Testis (tissue), 5 donors: ENCODE measurements at places on chromosomes 5 and 9. TPM values are rescaled to one million over a fixed set of nuclear protein-coding genes. Genes with fewer than 3 reads are reported as not detected.

- no peaks in the 10 kb centered on the region for H3K27me3 ChIP-seq
- no peaks in the 10 kb centered on the region for H3K36me3 ChIP-seq
- H3K4me1 ChIP-seq, result no peaks in the 10 kb centered on the region
- H3K27ac ChIP-seq, result no peak overlapping the region
Observed at GRCh38 chr5:108700930-108701329, 46.8 kb upstream of the FER start.

GRCh38 chr5:429453-430188 lies 13.4 kb upstream of the EXOC3 start:
- H3K27ac ChIP-seq, result no peak overlapping the region
- no peaks in the 10 kb centered on the region for H3K4me1 ChIP-seq
- H3K36me3 ChIP-seq, result no peaks in the 10 kb centered on the region
- peak; percentile 46 for DNase-seq

SGCD gene
- 2.8 TPM for total RNA-seq

GRCh38 chr5:160802592-160802991 lies 49.4 kb downstream of the ATP10B start:
- H3K4me1 ChIP-seq, result no peaks in the 10 kb centered on the region
- no peaks in the 10 kb centered on the region for H3K36me3 ChIP-seq
- no peaks in the 10 kb centered on the region for H3K27me3 ChIP-seq
- H3K4me3 ChIP-seq, result no peak overlapping the region
- DNase-seq, result peak; percentile 25

FGF1 gene
- total RNA-seq, result 4.4 TPM

DNA sequence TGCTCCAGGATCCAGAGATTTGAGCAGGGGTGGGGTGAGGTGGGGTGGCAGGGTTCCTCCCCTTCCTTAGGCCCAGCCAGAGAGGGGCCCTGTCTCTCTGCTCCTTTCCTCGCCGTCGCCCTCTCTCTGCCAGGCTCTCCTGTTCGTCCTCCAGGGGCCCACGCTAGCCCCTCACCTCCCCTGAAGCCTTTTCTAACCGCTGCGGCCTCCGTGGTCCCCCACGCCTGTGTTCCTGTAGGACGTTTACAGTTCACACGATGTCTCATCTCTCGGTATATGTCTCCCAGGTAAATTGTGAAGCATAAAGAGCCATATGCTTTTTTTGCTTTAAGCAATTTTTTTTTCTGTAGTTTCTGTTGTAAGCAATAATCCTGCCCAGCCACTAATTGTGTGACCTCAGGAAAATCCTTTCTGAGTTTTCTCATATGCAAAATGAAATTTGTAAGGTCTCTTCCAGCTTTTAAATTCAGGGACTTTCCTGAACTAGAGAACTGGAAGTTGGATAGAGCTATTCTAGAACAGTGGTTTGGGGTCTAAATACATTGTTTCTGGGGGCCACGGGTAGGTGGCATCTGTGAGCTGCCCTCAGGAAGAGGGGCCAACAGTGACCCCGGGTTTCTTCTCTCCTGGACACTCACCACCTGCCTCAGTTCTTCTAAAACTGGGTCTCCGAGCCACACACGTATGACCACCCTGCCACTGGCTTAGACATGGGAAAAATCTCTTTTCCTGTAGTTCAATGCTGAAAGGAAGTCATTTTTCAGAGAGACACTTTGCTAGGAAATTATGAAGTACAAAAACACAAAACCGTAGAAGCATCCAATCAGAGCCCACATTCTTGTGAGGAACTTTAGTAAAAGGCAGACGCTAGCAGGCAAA lies 50.2 kb upstream of the ZNF366 start:
- peak overlapping the region; percentile 76 for H3K27ac ChIP-seq
- H3K27me3 ChIP-seq, result no peaks in the 10 kb centered on the region
- peak overlapping the region; percentile 57 for H3K4me3 ChIP-seq

DNA sequence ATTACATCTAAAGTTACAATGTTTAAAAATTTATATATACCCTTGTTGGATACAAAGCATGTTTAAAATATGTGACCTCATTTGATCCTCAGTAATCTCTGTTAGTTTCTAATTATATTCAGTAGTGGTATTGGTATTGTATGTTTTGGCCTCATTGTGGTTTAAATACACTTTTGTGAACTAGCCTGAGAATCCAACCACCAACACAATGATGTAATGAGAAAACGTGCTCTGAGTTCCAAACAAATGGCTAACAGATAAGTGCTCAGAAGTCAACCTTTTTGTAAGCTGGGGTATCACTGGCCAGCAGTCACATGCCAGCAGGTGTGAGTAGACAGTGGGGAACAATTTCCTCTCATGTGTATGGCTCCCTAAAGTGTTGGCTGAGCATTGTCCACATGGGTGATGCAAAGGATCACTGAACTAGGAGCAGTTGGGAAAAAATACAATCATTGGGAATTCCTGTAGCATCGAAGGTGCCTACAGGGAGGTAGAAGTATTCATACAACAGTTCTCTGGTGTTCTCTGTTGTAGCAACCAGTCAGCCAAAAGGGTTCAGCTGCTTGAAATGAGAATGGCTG lies 56.1 kb downstream of the DOCK8 start:
- H3K27ac ChIP-seq, result no peak overlapping the region
- no peak overlapping the region for H3K4me3 ChIP-seq
- DNase-seq, result no peak
- H3K4me1 ChIP-seq, result no peaks in the 10 kb centered on the region

GRCh38 chr9:2765250-2765880 lies 48.1 kb downstream of the KCNV2 start:
- H3K27me3 ChIP-seq, result no peaks in the 10 kb centered on the region
- H3K4me3 ChIP-seq, result no peak overlapping the region
- H3K4me1 ChIP-seq, result peaks cover 7% of the 10 kb centered on the region
- no peaks in the 10 kb centered on the region for H3K36me3 ChIP-seq
- no peak for DNase-seq

C9orf153 gene
- 10.2 TPM for total RNA-seq

MLANA gene
- not detected for total RNA-seq

PGM5 gene
- 9.3 TPM for total RNA-seq

OMD gene
- 4.9 TPM for total RNA-seq

PITX1 gene
- 3.0 TPM for total RNA-seq

PCDHB8 gene
- 4.3 TPM for total RNA-seq

- no peak overlapping the region for H3K27ac ChIP-seq
- no peak overlapping the region for H3K4me3 ChIP-seq
- no peak for DNase-seq
- H3K4me1 ChIP-seq, result no peaks in the 10 kb centered on the region
Observed at GRCh38 chr5:14715481-14715880, 51.0 kb downstream of the OTULIN start.

GRCh38 chr5:9194509-9194908 lies 351.4 kb downstream of the SEMA5A start:
- H3K4me3 ChIP-seq, result no peak overlapping the region
- no peaks in the 10 kb centered on the region for H3K36me3 ChIP-seq
- H3K27ac ChIP-seq, result no peak overlapping the region
- no peaks in the 10 kb centered on the region for H3K4me1 ChIP-seq

- H3K27me3 ChIP-seq, result no peaks in the 10 kb centered on the region
- H3K36me3 ChIP-seq, result no peaks in the 10 kb centered on the region
- H3K4me3 ChIP-seq, result no peak overlapping the region
Observed at GRCh38 chr5:140637371-140638100, 1.7 kb upstream of the TMCO6 start.

GRCh38 chr9:88818495-88819201 lies 172.6 kb upstream of the S1PR3 start:
- no peak overlapping the region for H3K27ac ChIP-seq
- DNase-seq, result no peak
- no peaks in the 10 kb centered on the region for H3K27me3 ChIP-seq
- H3K36me3 ChIP-seq, result no peaks in the 10 kb centered on the region

OTP gene
- 0.39 TPM for total RNA-seq

GRCh38 chr9:123530244-123530643 lies 174.2 kb downstream of the CRB2 start:
- no peak overlapping the region for H3K4me3 ChIP-seq
- no peak for DNase-seq
- H3K4me1 ChIP-seq, result no peaks in the 10 kb centered on the region
- no peaks in the 10 kb centered on the region for H3K36me3 ChIP-seq
- no peaks in the 10 kb centered on the region for H3K27me3 ChIP-seq

DNA sequence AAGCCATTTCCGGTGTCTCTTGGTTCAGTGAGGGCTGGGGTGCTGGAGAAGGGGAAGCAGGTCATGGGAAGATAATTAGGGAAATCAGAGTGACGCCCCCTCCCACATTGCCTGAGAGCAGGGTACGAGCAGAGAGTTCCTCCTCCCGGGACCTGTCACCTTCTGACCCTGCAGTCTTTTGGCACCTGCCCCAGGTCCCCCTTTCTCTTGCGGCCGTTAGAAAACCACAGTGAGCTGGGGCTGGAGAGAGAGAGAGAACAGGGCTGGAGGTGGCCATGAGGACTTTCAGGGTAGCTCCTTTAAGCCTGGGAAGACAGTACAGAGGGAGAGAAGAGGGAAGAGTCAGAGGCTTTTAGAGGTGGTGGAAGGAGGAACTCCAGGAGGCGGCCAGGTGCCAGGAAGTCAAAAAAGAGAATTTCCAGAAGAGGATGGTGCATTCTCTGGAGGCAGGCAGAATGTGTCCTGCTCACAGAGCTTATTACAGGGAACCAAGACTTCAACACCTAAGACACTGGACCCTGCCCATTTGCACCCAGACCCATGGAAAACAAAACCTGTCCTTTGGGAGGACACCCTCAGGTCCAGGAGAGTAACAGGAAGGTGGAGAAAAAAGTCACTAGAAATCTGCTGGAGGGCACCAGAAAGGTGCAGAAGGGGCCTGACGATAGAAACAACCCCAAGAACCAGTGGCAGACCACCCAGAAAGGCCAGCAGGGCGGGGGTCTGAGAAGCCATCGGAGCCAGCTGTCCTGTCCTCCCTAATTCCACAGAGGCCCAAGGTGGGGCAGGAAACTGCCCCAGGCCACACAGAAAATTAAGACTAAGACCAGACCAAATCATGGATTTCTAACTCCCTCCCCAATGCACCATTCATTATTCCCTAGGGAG lies 6.5 kb upstream of the ACSL6 start:
- H3K4me3 ChIP-seq, result no peak overlapping the region
- H3K4me1 ChIP-seq, result no peaks in the 10 kb centered on the region
- no peak overlapping the region for H3K27ac ChIP-seq
- DNase-seq, result no peak
- no peaks in the 10 kb centered on the region for H3K36me3 ChIP-seq

PCDHGC4 gene
- total RNA-seq, result 6.1 TPM

DNA sequence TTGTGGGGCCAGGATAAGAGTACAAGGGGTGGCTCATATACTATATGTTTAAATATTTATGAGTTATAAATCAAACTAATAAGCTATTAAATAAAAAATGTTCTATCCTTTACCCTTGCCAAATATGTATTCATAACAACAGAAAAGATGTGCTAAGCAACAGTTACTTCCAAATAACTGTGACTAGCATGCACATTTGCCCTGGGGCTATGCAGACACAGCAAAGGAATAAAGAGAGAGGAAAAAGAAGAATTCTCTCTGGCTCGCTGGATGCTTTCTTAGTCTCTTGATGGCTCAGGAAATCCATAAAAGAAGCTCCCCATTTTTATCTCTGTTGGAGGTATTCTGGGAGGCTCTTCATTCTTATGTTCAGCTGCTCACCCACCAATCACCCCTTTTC lies 182.4 kb upstream of the ATP10B start:
- no peak for DNase-seq
- no peaks in the 10 kb centered on the region for H3K36me3 ChIP-seq
- H3K4me3 ChIP-seq, result no peak overlapping the region

GRCh38 chr9:9246726-9247125 lies 1366.1 kb downstream of the PTPRD start:
- H3K27me3 ChIP-seq, result no peaks in the 10 kb centered on the region
- no peak for DNase-seq
- H3K4me3 ChIP-seq, result no peak overlapping the region
- no peaks in the 10 kb centered on the region for H3K36me3 ChIP-seq

DNA sequence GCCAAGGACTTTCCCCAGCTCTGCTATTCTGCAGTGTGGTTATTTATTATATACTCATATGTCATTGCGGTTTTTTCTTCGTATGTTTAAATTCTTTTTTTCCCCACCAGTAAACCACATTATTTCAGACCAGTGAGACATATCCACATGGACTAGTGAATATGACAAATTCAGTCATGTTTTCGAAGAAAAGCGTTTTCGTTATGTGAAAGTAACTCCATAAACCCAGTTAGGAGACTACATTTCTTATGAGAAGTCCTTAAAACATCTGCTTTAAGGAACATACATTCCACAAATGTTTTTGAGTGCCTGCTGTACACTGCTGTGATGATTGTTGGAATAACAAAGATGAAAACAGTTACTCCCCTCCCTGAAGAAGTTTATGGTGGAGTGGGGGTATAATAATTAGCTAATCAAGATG lies 591.8 kb upstream of the CLINT1 start:
- no peaks in the 10 kb centered on the region for H3K4me1 ChIP-seq
- H3K4me3 ChIP-seq, result no peak overlapping the region
- DNase-seq, result no peak
- no peak overlapping the region for H3K27ac ChIP-seq
- no peaks in the 10 kb centered on the region for H3K27me3 ChIP-seq

- no peak for DNase-seq
- no peak overlapping the region for H3K4me3 ChIP-seq
- H3K4me1 ChIP-seq, result no peaks in the 10 kb centered on the region
Observed at GRCh38 chr5:586751-587285, 25.3 kb upstream of the CEP72 start.

DNA sequence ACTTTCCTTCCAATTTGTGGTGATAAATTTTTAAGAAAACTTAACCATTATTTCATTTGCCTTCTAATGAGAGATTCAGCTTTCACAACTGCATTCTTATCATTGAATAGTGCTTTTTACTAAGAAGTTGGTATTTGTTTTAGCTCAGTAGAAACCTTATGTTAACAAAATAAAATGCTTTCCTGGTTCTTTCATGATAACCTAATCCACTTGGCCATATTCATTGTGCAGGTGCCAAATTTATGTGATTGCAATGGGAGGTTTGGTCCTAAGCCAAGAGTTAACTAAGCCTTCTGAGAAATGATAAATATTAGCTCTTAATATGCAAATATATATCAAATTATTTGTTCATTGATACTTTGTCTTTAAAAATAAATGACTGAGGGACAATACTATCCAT lies 141.1 kb upstream of the TLE4 start:
- H3K36me3 ChIP-seq, result no peaks in the 10 kb centered on the region
- H3K27ac ChIP-seq, result no peak overlapping the region
- no peak for DNase-seq
- H3K27me3 ChIP-seq, result no peaks in the 10 kb centered on the region
- H3K4me1 ChIP-seq, result no peaks in the 10 kb centered on the region

DNA sequence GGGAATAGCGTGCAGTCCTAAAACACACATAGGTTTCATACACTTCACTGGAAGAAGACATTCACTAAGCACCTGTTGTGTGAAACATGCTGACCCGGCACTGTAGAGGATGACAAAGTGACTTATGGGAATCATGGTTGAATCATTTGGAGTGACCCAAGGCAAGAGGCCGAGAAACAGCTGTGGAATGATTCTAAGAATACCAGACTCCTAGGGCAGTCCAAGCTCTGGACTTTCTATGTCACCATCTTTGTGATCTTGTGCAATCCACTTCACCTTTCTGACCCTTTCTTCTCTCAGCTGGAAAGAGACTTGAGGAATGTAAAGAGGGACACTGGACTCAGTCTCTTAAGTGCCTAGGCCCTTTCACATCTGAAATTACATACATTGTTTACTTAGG lies 13.1 kb downstream of the MSANTD3 start:
- no peak overlapping the region for H3K27ac ChIP-seq
- H3K4me3 ChIP-seq, result no peak overlapping the region
- no peak for DNase-seq
- H3K27me3 ChIP-seq, result no peaks in the 10 kb centered on the region
- H3K4me1 ChIP-seq, result no peaks in the 10 kb centered on the region

FRMD3 gene
- 16.2 TPM for total RNA-seq

- no peak overlapping the region for H3K4me3 ChIP-seq
- no peaks in the 10 kb centered on the region for H3K27me3 ChIP-seq
- no peaks in the 10 kb centered on the region for H3K36me3 ChIP-seq
- no peak overlapping the region for H3K27ac ChIP-seq
- H3K4me1 ChIP-seq, result no peaks in the 10 kb centered on the region
Observed at GRCh38 chr9:114347675-114348074, 18.0 kb downstream of the ORM2 start.
